ENCODE measurements at places on chromosomes 1 and 21. TPM values are rescaled to one million over a fixed set of nuclear protein-coding genes. Genes with fewer than 3 reads are reported as not detected.

KRTAP19-1 gene
- not detected for polyA plus RNA-seq

TNFAIP8L2 gene
- polyA plus RNA-seq, result 2.4 TPM

OLIG1 gene
- not detected for polyA plus RNA-seq

CENPF gene
- 0.51 TPM for polyA plus RNA-seq

ATP8B2 gene
- polyA plus RNA-seq, result 8.0 TPM

TLCD4 gene
- polyA plus RNA-seq, result 8.9 TPM

EXTL1 gene
- polyA plus RNA-seq, result 5.3 TPM

C1QTNF12 gene
- polyA plus RNA-seq, result 1.6 TPM

SPRR2A gene
- polyA plus RNA-seq, result 0.35 TPM

ADCY10 gene
- polyA plus RNA-seq, result 0.16 TPM
